Activated CD8-positive, alpha-beta memory T cell treated with anti-CD3 and anti-CD28 coated beads, Interleukin-2, amount 50 U/mL, for 4 hours (primary cell): ENCODE measurements at places on chromosomes 4 and X.

DNA sequence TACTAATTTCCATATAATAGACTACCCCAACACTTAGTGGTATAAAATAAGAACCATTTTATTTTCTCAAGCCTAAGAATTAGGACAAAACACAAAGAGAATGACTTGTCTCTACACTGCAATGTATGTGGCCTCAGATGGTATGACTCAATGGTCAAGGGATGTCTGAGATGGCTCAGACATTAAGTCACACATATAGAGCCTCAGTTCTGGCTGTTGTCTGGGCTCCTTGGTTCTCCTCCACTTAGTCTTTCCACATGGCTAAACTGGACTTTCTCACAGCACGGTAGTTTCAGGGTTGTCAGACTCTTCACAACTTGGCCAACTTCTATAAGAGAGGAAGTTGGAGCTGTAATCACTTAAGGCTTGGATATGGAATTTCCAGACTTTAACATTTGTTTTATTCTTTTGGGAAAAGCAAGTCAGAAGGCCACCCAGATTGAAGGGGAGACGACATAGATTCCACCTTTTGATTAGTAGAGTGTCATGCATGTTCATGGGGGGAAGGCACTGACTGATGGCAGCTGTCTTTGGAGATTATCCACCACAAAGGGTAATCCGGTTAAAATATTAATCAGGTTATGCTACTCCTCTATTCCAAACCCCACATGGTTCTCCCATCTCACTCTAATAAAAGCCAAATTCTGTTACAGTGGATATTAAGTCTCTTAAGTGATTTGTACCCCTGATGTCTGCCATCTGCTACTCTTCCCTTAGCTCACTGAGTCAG, 9.4 kb downstream of the IL15 start:
- DNase-seq = no peak

GRCh38 chrX:114058988-114059418, 524.9 kb upstream of the HTR2C start:
- no peak for DNase-seq

DNA sequence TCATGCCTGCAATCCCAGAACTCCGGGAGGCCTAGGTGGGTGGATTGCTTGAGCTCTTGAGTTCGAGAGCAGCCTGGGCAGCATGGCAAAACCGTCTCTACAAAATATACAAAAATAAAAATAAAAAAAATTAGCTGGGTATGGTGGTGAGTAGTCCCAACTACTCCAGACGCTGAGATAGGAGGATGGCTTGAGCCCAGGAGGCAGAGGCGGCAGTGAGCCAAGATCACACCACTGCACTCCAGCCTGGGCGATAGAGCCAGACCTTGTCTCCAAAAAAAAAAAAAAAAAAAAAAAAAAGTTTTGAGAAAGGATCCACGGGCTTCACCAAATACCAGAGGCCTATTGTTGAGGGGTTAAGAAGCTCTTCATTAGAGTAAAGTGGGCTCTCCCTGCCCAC, 8.0 kb downstream of the SUPT20HL2 start:
- DNase-seq = no peak

DNA sequence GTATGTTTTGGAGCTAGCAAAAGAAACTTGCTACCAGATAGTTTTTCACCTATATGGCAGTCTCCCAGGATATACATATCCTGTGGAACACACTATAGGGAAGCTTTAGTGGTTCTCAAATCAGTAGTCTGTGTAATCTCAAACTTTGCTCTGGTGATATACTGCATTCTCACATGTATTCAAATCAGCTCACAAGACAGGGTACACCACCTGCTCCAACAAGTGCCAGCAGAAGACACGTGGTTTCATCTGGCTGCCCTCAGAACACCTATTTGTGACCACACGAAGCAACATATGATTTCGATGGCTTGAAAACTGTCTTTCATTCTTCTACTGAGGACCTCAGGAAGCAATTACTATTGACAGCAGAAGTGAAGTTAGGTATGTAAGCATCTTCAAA, 37.7 kb downstream of the BCLAF3 start:
- DNase-seq = no peak

GRCh38 chr4:107734120-107734519, 14.1 kb upstream of the PAPSS1 start:
- no peak for DNase-seq

- no peak for DNase-seq
These were observed 383.7 kb downstream of the NAF1 start for GRCh38 chr4:162782778-162783525.

DNA sequence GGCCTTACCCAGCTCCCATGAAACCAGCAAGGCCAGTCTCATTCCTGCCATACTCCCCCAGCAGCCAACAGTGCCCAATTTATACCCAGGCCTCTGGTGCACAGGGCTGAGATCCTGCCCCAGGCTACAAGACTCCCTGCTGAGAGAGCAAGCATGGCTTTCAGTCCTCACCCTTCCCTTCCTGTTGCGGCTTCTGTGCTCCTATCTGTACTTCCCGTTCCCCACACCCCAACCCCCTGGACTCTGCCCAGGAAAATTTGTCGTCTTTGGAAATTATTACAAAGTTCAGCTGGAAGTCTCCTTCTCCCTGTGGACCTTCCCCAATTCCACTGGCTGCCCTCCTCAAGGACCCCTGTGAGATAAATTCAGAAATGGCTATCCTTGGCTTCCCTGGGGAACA, 84.1 kb upstream of the GK2 start:
- no peak for DNase-seq

- no peak for DNase-seq
These were observed 650.8 kb upstream of the FAM241A start for GRCh38 chr4:111494471-111494870.

DNA sequence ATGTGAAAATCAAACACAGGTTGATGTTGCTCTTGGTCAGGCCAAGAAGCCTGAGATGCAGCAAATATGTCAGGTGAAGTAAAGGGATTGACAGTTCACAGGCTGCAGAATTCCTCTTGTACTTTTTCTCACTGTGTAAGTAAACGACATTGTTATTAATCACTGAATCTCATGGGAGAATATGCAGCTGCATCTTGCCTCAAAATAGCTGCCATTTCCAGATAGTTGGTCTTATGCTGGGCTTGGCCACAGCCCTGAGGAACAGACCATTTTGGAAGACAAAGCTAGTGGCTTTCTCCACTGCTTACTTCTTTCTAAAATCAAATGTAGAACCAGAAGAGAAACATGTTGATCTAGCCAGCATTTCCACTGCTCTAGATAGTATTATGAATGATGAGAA, 403.4 kb upstream of the NR3C2 start:
- no peak for DNase-seq

- no peak for DNase-seq
These were observed 534.6 kb downstream of the BCOR start for GRCh38 chrX:39563178-39563577.

DNA sequence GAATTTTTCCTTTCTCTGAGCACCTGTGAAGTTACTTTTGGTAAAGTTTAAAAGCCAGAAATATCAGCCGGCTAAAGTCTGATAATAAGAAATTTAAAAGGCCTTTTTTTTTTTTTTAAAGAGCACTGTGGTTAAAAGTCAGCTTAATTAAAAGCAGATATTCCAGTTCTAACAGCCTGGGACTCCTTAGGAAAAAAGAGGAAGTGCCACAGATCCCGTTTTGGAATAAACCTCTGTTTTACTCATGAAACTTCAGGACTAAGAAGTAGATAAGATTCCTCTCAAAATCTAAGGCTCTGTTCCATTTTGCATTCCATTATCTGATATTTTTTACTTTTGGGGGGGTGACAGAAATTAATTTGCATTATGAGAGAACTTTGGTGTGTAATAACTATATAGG, 37.8 kb downstream of the ABCB7 start:
- DNase-seq = no peak

GRCh38 chrX:104122829-104123228, 10.5 kb downstream of the ZCCHC18 start:
- no peak for DNase-seq

DNA sequence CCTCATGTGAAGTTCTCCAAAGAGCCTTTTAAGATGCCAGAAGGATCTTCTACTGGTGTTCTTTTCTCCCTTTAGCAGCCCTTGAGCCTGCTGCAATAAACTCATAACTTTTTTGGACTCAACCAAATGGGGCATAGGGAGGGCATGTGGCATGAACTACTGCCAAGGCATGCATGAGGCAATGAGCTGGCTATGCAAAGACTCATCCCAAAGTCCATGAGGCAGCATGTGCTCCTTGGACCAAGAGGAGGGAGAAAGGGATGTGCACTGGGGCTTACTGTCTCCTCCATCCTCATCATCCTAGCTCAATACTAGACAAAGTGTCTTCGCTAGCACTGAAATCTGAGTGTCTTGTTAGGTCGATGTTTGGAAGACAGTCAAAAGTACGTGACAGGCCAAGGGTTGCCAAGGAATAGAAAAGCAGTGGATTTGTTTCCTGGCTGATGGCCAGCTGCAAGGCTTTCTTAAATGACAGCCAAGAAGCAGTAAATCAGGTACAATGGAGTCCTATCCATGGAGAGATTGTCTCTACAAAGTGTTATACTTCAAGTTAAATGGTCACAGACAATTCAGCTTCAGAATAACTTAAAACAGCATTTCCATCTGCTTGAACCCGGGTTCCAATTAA, 44.5 kb upstream of the ATXN3L start:
- DNase-seq = no peak

DNA sequence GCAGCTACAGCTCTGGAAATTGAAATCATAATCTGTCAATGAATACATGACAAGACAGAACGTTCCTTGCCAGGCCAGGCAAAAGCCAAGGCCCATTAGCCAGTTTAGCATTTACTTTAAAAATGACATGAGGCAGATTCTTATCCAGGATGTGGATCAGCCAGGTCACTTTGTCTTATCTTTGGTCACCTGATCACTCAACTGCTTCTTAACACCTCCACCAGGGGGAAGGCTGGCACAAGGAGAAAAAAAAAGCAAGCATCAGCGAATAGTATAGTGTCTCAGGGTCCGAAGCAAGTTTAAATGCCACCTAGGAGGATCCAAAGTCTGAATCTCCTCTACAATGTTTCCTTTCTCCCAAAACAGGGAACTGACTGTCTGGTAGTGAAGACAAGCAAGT, 18.8 kb downstream of the ATP1B4 start:
- no peak for DNase-seq

DNA sequence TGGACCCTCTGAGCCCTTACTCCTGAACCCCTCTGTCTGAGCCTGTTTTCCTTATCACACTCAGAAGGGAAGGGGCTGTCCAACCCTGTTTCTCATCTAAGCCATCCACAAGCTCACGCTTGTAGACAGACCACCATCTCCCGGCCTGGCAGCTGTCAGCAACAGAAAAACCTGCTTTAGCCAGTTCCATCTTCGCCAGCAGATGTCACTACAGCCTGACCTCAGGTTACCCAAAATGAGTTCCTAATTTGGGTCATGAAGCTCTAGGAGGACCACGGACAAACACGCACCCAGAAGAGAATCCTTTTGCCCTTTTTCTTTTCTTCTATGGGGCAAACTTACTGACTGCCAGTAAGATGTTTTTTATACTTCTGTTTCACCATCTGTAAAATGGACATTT, 445.4 kb downstream of the BCOR start:
- DNase-seq = no peak

GRCh38 chr4:128850252-128850651, 40.8 kb downstream of the JADE1 start:
- no peak for DNase-seq

DNA sequence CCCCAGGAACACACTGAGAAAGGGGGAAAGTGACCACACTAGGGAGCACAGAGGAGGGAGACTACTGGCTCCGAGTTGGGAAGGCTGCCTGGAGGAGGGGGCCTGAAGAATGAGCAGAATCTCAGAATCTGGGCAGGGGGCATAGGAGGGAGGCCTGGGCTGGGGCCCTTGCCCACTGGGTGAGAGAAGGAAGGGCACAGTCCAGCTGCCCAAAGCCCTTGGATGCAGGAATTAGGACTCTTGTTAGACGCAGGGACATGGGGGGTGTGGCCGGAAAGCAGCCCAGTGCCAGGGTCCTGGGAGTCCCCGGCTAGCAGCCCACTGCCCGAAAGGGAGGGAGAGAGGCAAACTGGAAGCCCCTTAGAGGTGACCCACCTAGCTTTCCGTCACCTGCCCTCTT, 1.9 kb upstream of the DUSP9 start:
- no peak for DNase-seq

DNA sequence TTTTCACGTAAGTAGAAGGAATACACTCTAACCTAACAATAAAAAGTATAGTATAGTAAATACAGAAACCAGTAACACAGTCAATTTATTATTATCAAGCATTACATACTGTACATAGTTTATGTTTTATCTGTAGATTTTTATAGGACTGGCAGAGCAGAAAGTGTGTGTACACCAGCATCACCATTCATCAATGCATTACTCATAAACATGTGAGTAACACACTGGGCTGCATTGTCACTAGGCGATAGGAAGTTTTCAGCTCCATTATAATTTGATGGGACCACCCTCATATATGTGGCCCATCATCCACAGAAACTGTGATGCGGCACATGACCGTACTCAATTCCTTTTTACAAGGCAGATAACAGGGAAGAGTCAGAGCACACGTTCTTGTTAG, 137.8 kb upstream of the RBPJ start:
- no peak for DNase-seq

DNA sequence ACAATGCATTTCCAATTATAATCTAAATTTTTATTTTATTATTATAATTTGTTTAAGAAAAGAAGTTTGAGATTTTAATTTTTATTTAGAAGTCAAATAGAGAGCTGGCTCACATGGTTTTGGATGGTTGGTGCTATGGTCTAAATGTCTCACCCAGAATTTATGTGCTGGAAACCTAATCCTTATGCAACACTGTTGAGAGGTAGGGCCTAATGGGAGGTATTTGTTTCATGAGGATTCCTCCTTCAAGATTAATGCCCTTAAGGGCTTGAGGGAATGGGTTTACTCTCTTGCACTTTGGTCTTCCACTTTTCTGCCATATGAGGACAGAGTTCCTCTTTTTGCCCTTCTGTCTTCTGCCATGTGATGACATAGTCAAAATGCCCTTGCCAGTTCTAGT, 960.5 kb upstream of the IGFBP7 start:
- no peak for DNase-seq

GRCh38 chr4:87575408-87575807, 32.9 kb upstream of the DSPP start:
- no peak for DNase-seq

- no peak for DNase-seq
These were observed 399.9 kb downstream of the GASK1B start for GRCh38 chr4:157772907-157773306.

DNA sequence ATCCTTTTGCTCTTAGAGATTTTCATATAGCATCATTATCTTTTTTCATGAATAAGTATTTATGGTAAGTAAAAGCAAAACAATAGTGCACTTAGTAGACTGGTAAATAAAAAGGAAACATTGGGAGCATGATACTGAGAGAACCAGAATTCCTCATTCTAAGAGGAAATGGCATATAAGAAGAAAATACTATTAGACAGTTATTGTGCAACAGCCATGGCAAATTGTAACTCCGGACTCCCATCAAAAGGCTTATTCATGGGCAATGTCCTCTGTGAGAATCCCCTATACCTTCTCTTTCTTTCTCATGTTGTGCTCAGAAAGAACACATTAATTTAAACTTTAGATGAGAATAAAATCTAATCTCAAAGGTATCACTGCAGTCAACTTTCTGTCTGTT, 42.4 kb downstream of the SPATA18 start:
- no peak for DNase-seq
